SK-N-SH treated with all-trans-retinoic acid at 6 μM for 48 hours (cell line): ENCODE measurements at places on chromosomes 11 and 22.

- no peak for ATAC-seq
These were observed 807.2 kb downstream of the TBC1D22A start for GRCh38 chr22:47569389-47570299.

GRCh38 chr22:39690881-39691605, 120.5 kb downstream of the CACNA1I start:
- ATAC-seq = no peak

DNA sequence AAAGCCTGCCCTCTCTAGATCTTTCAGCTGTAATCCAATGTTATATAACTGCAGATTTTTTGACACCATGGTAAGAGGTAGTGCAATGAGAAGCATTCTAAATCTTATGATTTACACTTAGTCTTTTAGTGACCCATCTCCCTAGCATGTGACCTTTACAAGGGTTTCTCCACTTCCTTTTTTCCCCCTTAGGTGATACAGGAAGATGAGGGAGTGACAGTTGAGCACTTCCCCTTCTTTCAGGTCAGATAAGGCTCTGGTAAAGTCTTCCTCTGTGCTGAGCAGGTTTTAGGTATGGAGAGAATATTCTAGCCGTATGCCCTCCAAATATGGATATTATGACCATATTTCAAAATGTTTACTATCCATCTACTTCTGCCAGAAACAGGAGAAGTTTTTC, 753.6 kb downstream of the JRKL start:
- no peak for ATAC-seq

DNA sequence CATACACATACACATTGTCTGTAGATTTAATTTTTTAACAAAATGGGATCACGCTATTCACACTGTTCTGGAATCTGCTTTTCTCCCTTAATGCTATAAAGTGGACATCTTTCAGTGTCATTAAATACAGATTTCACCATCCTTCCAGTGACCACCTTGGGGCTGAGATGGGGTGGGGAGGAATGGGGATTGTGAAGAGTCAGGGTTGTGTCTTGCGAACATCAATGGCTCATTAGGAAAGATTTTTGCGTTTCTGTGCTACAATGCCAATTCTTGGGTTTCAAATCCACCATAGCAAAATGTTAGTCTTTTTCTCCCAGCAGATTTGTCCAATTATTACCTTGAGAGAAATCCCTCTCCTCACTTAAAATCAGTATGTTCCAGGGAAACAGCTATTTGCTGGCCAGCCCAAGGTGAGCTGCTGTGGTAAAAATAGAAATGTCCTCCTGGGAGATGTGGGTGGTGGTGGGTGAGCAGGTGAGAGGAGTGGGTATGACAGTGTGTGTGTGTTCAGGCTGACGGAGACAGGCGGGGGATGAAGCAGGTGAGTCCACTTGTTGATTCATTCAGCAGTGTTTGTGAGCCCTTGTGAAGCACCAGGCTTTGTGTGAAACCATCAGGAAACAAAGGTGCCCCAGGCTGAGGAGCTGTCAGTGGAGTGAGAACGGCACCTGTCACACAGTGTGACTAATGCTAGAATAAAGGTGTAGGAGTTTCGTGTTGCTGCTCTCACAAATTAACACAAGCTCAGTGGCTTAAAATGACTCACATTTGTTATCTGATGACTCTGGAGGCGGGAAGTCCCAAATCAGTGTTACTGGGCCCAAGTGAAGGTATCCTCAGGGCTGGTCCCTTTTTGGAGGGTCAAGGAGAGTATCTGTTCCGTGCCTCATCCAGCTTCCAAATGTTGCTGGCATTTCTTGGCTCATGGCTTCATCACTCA, 1.7 kb upstream of the CBX6 start:
- ATAC-seq = no peak

DNA sequence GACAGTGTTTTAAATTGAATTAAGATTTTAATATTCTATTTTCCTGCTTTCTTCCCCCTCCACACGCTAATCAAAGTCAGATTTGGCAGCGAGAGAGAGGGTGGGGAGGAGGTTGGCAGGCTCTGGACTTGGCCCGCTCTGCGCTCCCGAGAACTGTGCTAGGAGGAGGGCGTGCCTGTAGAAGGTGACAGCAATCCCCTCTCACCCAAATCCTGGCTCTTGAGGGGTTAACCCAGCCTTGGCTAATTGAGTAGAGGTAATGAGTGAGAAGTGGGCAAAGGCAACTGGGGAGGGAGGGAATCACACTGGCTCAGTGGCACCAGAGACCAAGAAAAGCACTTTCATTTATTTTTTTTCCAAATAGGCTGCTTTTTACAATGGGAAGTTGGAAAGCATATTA, 42.2 kb downstream of the BUD13 start:
- no peak for ATAC-seq

GRCh38 chr11:328012-328411, 7.4 kb upstream of the IFITM3 start:
- ATAC-seq = no peak
